ENCODE measurements at places on chromosomes 11 and 22. TPM values are rescaled to one million over a fixed set of nuclear protein-coding genes. Genes with fewer than 3 reads are reported as not detected.

DNA sequence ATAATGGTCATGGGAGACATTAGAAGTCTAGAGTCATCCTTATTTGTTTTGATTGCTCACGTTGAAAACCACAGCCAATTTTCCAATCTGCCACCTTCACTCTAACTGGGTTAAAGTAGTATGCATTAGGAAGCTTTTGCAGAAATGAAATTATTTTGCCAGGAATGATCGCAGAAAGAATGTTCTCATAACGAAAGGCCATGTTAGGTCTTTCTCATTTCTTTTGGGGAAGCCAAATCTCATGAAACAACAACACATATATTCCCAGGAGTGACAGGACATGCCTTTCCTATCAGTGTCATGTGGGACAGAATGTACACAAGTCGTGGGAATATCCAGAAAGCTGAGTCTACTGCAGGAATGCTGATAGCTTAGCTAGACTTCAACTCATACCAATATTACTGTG, 386.3 kb downstream of the AASDHPPT start:
- no peak for DNase-seq

DNA sequence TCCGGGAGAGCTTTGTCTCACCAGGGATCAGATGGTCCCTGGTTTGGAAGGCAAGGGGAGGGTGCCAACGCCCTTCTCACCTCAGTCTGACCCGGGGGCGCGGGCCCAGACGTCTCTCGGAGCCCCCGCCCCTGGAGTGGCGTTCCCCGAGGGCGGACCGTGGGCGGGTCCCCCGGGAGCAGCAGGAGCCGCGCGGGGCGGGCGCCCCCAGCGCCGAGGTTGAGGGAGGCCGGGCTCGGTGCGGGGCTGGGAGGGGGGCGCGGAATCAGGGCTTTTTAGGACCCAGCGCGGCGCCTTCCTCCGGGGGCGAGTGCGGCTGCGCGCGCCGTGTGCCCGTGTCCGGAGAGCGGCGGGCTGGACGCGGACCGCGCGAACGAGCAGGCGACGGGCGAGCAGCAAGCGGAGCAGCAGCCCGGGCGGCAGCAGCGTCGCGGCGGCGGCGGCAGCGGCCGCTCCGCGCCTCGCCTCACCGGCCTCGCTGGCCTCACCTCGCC, at the start of gene KCNC1:
TSS of gene KCNC1 (plus strand) at position 364 of the 494 bp plus-strand sequence. CDS start 1,222 bp downstream, outside the sequence.
- peak; percentile 55 for DNase-seq

DNA sequence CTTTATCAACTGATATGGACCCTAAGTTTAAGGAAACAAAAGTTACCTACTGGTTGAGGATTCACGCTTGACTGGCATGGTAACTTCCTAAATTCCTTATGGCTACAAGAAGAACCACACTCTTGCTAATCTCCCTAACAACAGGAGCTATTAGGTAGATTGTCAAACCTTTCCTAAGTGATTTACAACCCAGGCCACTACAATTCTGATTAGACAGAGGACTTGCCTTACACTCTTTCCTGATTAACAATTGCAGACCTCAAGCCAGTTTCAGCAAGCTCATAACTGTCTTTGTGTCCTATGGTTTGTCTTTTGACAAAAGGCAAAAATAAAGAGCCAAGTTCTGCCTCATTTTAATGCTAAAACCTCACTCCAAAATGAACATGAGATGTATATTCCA, 16.3 kb downstream of the OR52K2 start:
- no peak for DNase-seq

- DNase-seq: no peak
Measured at GRCh38 chr22:39732625-39733024, 160.9 kb downstream of the ENTHD1 start.

DNA sequence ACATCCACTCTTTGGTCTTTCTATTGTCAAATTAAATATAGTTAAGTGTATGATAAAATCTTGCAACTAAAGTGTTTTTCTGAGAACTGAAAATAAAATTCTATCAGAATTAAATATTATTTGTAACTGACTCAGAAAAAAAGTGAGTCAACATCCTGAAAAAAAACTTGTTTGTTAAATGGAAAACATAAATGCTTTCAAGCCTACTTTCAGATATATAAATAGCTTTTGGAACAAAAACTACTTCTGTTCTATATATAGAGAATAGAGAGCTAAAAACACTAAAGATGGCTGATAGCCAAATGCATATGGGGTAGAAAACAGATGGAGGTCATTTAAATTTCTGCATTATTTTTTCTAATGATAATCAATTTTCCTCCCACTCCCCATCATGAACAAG, 61.8 kb downstream of the PIK3C2A start:
- DNase-seq: no peak

DNA sequence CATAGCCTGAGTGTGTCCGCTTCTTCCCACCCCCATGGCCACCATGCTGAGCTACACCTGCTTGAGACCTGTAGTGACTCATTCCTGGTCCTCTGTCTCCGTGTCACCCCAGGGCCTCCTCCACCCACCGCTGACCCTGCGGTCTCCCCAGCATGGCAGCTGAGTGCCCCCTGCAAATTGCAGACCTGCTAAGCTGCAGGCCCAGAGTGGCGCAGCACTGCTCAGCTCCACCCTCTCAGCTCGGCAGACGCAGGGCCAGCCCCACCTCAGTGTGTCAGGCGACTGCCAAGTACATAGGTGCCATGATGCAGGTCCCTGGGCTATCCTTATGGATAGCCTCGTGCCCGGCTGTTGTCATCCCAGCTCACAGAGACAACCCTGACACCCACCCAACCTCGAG, 13.1 kb downstream of the MS4A15 start:
- no peak for DNase-seq

DNA sequence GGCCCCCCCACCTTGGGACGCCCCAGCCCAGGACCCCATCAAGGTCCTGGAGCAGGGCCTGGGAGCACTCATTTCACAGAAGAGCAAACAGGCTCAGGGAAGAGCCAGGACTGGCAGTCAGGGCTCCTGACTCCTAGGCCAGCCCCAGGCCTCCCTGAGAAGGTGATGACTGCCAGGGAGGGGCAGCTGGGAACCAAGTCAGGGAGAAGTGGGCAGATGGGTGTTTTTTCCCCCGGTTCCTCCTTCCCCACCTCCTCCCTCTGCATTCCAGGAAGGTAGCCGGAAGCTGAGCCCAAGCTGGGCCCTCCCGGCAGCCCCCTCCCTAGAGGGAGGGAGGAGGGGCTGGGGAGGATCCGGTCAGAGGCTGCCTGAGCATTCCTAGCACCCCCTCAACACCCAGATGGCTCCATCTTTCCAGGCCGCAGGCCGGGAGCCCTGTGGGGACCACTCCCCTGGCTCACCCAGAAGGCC, 19.6 kb downstream of the MYRF start:
- no peak for DNase-seq

Gene SMDT1
- 83.8 TPM for total RNA-seq

Gene CENATAC
- 69.6 TPM for total RNA-seq

Data from dorsolateral prefrontal cortex (tissue), 122 donors.